Stimulated activated CD8-positive, alpha-beta memory T cell treated with anti-CD3 and anti-CD28 coated beads, Interleukin-15, amount 100 ng/mL, for 1 hour (primary cell): ENCODE measurements at places on chromosomes 2 and 18.

DNA sequence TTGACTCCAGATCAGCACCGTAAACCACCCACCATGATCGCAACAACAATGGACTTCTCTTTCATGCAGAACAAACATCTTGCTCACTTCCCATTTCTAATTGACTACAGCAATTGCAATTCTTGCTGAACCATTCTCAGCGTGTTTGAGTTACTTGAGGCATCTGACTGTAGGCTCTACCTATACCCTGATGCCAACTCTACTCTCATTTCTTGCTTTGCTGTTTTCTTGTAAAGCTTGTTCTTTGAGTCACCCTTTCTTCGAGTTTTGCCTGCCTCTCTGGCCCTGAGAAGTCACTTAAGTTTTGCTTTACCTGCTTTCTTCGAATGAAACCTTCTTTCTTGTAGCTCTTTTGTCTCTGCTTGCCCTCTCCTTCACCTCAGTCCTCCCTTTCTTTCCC, 160.5 kb upstream of the RND3 start:
- DNase-seq = no peak

DNA sequence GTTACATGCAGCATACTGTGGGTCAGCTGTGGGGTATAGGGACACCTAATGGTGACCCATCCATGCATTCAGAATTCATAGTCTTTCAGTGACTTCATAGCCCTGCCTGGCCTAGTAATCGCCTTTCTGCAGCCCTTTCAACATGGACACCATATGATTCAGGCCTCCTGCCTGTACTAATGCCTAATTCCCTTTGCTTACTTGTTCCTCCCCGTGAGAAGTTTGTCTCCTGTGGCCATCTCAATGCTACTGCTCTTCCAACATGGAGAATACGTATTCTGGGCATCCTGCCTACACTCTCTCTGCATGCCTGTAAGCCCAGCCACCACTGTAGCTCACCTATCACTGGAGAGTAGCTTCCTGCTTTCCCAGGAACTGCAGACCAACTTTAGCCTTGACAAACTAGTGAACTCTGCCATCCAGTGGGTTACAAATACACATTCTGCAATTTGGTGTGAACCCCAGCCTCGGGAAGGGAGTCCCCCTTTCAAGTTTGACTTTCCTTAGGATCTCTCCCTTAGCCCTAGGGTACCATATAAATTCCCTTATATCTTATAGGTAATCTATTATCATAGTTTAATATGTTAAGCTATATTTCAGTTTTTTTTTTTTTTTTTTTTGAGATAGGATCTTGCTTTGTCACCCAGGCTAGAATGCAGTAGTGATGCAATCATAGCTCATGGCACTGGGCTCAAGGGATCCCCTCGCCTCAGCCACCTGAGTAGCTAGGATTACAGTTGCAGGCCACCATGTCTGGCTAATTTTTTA, 22.3 kb downstream of the M1AP start:
- DNase-seq = no peak

- DNase-seq = no peak
These were observed 19.2 kb upstream of the SIGLEC15 start for GRCh38 chr18:45806226-45806625.

DNA sequence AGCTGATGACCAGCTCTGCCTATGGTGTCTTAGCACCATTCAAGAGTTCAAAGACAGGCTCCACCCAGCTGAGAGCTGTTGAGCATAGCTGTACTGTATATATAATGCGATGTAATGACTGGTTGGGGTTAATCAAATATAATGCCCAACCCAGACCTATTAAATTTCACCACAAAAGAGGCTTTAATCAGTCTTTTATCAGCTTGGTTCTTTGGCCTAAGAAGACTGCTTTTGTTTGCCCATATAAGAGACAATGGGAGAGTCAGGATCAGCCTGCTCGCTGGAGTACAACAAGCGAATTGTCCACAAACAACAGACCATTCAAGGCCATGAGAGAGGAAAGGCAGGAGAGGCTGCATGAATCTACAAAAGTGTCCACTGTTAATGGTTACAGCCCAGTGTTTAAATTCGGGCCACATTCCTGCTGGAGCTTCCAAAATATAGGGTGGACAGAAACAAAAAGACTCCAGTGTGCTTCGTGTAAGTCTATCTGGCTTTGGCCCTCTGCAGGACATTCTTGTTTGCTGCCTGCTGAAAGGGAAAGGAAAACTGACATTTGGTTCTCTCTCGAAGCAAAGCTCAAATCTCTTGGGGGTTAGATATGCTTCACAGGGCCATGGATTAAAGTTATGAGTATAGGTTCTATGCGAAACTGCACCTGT, 299.0 kb upstream of the FBXO11 start:
- no peak for DNase-seq

DNA sequence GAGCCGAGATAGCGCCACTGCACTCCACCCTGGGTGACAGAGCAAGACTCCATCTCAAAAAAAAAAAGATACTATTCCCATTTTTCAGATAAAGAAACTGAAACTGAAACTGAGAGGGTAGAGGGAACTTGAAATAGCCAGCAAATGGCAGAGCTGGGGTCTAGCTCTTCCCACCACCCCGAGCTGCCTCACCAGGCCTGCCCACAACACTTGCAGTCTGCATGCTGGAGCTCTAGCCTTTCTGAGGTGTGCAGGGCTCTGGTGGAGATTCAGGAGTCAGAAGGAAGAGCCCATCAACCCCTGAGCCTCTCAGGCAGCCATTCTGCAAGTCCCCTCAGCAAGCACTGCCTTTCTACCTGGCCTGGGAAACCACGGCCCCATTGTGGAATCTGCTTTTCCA, 14.3 kb downstream of the EDAR start:
- DNase-seq = no peak

- no peak for DNase-seq
These were observed 189.9 kb upstream of the SH3BP4 start for GRCh38 chr2:234761910-234762309.

DNA sequence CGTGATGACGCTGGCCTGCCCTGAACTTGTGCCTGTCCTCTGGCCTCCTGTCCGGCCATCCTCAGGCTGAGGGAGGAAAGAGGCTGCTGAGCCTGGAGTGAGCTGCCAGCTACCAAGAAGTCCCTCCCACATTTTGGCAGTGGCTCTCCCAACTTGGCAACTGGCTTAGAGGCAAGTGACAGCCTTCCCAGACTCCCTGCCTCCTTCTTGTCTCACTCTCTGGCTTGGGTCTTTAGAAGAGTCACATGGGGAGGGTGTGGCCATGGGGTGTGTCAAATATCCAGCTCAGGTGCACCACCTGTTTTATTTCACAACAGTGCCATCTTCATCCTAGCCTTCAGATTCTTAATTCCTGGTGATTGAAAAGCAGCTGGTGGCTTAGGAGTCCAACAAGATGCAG, 222.9 kb downstream of the PRKCE start:
- no peak for DNase-seq

GRCh38 chr2:191270306-191271161, 25.3 kb downstream of the MYO1B start:
- no peak for DNase-seq

GRCh38 chr2:40173276-40173675, 278.6 kb downstream of the SLC8A1 start:
- DNase-seq = no peak

DNA sequence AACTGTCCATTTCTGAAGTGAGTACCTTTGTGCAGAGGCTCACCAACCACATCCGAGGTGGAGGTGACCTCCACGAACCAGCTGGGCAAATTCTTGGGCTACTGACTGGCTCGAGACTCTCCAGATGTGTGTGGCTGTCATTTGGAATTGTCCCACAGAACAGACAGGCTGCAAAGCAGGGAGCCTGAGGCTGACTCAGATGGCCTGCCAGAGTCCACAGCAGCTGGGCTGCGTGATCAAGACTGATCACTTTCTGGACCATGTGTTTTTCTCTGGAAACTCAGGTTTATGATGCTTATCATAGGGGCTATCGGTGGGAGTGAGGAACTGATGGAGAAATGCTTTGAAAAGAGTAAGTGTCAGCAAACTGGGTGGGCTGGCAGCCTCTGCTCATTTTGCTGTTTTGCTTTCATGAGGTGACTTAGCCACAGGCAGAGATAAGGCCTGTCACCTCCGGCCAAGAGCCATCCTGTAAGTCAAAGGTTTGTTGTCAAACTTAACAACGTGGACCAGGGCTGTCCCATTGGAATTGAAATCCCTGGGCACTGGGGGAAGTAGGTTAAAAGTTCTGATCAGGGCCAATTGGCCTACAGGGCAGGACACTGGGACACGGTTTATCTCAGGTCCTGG, 120.4 kb downstream of the LIPG start:
- no peak for DNase-seq

- no peak for DNase-seq
These were observed 289.5 kb upstream of the SIX3 start for GRCh38 chr2:44651974-44652373.

- no peak for DNase-seq
These were observed 348.1 kb downstream of the CLIP4 start for GRCh38 chr2:29463181-29463900.

- no peak for DNase-seq
These were observed 74.5 kb downstream of the EPB41L3 start for GRCh38 chr18:5469340-5469739.

DNA sequence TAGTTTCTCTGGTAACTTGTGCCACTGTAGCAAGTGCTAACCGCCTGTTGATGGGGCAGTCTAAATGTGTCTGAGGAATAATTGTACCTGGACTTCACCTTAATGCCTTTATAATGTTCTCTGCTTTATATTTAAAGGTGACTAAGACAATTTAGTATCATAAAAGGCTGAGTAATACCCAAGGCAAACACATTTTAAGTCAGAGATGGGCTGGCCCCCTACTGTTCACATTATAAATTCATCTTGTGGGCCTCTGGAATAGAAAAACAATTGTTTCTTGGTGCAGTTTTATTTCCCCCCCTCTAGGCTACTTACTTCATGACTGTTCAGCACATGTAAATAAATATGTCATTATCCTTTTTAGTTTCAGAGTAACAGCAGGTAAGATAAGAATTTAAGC, 559.3 kb upstream of the PIK3C3 start:
- no peak for DNase-seq

GRCh38 chr2:130336877-130337734, 5.6 kb upstream of the IMP4 start:
- DNase-seq = no peak

- DNase-seq = no peak
These were observed 22.3 kb downstream of the IL1B start for GRCh38 chr2:112814278-112814677.

DNA sequence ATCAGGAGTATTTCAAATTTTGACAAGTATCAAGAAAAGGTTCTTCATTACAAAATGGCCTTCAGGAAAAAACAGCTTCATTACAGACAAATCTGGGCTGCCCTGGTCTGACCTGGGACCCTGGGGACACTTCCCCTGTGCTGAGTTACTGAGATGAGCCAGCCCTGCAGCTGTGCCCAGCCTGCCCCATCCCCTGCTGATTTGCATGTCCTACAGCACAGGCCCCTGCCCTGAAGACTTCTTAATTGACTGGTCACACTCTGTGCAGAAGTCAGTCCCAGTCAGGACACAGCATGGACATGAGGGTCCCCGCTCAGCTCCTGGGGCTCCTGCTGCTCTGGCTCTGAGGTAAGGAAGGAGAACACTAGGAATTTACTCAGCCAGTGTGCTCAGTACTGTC, 235.1 kb downstream of the ANKRD36B start:
- no peak for DNase-seq

DNA sequence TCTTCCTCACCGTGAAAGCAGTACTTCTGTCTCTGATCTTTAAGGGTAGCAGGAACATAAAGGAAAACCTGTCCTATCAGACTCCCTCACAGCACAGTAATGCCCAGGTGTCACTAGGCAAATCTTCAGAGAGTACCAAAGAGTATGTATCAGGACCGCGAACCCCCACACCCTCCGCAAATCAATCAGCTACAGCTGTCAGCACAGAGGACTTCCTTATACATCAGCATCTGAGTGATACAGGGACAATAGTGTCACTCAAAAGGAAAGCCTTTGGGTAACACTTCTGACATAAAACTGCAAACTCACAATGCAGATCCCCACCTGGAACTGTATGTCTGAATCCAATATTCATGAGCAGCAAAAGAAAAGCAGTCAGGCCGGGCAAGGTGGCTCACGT, 2.6 kb downstream of the AFG3L2 start:
- DNase-seq = no peak

DNA sequence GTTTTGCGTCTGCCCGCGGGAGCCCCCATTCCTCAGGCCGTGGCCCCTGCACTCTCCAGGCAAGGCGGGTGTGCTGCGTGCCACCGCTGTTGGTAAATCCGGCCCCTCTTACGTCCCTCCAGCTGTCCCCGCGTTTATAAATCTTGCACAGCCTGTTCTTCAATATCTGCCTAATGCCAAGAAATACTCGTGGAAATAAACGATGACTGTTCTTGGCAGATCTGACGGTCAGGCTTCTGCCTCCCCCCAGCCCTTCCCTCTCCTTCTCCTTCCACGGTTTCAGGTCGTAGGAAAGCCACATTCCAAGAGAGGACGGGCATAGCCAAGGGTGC, 20.5 kb downstream of the ODC1 start:
- no peak for DNase-seq

DNA sequence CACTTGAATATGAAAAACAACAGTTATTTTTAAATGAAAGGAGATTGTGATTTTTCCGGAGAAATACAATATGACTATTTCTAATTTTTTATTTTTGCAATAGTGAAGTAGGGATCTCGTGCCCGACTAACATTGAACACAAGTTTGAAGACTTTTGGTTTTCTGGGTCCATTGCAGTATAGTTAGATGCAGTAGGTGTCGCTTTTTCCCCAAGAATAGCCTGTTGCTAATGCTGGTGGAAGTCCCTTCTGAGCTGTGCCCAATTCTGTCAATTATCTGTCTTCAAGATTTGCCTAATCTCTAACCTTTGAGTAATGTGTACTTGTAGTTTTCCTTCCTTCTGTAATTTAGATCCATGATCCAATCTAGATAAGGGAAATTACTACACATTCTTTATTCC, 36.5 kb downstream of the SEMA4F start:
- no peak for DNase-seq

DNA sequence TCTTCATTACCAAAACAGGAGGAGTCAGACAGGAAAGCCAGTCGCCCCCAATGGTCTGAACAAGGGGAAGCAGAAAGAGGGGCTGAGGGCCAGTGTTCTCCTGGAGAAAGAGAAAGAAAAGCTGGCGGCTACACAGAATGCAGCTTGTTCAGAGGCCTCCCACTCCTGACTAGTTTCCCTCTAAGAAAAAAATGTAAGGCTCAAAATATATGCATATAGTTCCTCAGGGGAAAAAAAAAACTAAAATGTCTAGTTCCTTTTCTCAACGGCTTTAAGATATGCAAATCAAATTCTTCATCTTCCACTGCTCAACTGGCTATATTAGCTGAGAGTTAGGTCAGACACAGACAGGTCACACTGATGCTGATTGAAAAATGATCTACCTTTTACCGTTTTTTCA, 18.6 kb downstream of the MBOAT2 start:
- no peak for DNase-seq

- DNase-seq = no peak
These were observed 3.2 kb downstream of the MRO start for GRCh38 chr18:50816419-50817166.

DNA sequence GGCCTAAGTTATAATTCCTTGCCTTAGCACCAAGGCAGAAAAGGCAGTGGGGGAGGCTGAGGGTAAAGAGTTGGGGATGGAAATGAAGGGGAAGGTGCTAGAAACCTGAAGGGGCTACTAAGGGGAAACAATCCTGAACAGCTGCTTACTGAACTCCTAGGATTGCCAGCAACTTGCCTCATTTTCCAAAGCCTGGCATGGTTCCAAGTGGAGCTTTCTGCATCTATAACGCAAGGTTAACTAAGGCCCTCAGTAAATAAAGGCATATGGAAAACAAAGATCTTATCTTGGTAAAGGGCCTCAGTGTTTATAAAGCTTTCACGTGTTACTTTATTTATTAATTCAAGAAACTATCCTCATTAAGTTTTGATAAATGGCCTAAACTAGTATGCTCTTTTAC, 10.9 kb downstream of the MEP1B start:
- no peak for DNase-seq

- DNase-seq = no peak
These were observed 22.7 kb upstream of the DSC1 start for GRCh38 chr18:31185186-31185950.
